ENCODE measurements at places on chromosomes 4 and X.

- no peak for DNase-seq
Observed at GRCh38 chr4:140969296-140969695, 164.0 kb downstream of the RNF150 start.

DNA sequence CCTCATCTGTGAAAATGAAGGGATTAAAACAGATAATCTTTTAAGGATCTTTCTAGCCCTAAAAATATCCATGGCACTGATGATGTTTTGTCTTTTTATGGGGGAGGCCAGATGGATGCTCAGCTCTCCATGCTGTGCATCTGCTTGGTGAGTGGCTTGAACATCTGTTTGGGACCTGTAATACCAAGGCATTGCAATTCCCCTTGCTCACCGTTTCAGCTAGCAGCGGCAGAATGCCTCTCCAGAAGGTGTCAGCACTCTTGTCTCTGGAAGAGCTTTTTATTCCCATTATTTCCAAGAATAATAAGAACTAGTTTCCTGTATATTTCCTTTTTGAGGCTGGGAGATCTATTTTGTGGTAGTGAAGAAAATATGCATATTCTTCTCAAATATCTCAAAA lies 151.9 kb upstream of the ANK2 start:
- no peak for DNase-seq

- DNase-seq = no peak
Observed at GRCh38 chr4:7416745-7417432, 17.8 kb downstream of the PSAPL1 start.

DNA sequence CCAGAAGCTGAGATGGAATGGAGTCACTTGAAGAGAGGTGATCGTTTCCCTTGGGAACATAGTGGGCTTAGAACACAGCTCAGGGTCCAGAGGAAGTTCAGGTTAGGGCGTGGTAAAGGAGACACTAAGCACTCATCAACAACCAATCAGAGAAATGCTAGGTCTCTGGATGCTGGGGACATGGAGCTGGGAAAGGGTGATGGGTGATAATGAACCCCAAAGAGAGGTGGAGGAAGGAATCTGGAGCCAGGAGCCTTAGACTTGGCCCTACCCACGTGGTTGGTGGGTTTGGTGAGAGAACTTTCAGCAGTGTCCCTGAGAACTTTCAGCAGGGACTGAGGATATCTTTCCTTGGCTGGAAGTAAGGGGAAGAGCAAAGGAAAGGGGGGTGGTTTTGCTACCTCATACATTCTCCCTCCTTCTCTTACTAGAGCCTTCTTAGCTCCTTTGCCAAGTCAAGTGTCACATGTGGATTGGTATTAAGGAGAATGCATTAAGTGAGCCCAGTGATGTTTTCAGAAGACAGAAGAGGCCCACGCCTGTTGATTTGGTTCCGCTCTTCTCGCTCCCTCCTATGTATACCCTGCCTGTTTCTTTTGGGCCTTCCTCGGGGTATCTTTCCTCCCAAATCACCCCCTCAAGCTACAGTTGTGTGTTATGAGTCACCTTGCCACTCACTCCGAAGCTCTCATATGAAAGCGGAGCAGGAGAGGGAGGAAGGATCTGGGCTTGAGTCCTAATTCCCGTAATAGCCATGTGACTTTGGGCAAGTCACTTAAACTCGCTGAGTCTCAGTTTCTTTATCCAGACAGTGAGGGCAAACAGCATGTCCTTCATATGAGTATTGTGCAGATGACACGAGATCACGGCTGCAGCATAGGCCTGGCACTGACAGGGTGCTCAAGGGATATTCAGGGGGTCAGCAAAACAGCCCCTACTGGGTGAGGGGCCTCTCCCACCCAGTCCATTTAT lies 63.1 kb downstream of the TSC22D3 start:
- no peak for DNase-seq

DNA sequence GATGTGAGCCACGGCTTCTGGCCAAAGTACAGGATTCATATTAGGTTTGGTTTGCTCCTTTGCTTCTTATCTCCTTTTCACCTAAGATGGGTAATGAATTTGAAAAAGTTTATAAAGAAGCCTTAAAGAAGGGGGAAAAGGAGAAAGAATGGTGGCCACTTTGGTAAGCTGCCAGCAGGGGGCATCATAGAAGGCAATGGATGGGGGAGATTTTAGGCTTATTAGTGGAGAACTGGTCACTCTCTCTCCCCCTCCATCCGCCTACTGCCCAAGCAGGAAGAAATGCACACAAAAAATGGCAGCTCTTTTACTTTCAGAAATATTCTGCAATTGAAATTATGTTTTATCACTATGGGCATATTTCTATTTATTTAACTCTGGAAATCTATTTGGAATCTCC lies 32.0 kb downstream of the SPARCL1 start:
- no peak for DNase-seq

- DNase-seq = no peak
Observed at GRCh38 chr4:44961001-44961755, 234.8 kb upstream of the GNPDA2 start.

DNA sequence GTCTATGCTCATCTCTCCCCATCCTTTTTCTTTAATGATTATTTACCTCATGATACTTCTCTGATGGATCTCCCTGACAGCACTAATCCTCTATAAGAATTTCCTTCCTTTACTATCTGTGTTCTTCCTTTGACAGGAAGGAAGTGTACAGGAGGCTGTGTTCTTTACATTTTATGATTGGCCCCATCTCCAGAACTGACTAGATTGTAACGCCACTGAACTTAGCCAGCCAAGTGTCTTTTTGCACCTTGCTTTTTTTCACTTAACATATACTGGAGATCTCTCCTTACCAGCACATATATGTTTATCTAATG lies 3.9 kb upstream of the WWC2 start:
- no peak for DNase-seq

GRCh38 chrX:131305926-131306325 lies 16.8 kb upstream of the IGSF1 start:
- no peak for DNase-seq

DNA sequence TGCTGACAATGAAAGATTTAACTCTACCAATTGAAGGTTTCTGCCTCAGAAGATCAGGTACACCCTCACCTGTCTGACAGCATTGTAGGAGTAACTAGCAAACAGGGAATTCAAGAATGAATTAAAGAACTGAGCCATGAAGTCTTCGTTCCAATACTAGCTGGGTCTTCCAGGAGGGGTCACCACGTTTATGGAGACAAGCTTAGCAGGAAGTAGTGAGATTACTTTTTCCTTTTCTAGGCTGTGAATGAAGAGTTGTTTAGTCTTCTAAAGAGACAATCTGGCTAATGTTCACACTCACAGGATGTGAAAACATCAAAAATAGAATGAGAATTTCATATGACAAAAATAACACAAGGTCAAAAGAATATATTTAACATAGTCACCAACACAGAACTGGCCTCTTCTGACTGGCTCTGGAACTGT lies 54.9 kb downstream of the REELD1 start:
- no peak for DNase-seq

DNA sequence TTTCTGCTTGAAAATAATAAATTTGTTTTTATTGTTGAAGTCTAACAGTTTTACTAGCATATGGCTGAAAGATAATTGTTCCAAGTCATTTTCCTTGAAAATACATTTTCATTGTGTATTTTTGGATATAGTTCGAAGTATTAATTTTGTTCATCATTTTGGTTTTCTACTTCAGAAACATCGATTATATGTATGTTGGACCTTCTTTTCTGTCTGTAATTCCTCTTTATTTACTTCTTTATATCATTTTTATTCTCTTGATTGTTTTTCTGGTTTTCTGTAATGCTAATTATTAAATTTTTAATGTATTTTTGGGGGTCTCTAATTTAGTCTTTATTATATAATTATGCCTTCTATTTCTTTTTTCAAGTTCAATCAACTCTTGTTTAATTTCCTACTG lies 407.1 kb upstream of the FRG1 start:
- no peak for DNase-seq

DNA sequence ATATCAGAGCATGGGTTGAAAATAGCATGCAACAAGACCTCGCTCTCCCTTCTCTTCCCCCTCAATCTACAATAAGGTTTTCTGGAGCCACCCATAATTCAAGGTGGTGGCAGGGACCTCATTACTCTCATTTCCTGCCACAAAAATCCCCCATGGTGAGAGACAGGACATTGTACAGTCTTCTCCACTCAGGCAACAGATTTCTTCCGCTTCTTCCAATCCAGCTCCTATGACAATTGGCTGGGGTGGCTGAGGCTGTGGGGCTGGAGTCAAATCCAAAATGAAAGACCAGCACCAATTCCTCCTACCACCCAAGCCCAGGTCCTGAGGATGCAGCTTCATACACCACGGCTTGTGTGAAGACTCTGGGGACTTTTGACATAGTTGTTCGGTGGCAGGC lies 40.3 kb upstream of the NKRF start:
- no peak for DNase-seq

DNA sequence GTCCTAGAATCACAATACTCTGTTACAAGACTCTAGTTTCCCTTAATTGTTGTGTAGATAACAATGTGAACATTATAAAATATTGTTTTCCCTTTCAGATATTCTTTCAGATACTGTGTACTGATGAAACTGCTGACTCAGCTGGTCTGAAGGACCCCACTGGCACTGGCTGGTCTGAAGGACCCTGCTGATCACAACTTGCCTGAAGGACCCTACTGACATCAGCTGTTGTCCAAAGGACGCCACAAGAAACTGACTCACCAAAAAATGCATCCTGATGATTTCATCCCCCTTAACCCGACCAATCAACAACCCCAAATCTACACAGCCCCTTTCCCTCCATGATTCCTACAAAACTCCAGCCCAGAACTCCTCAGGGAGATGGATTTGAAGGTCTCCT lies 258.8 kb upstream of the GNPDA2 start:
- DNase-seq = no peak

- DNase-seq = no peak
Observed at GRCh38 chr4:57661517-57662090, 551.4 kb upstream of the IGFBP7 start.

DNA sequence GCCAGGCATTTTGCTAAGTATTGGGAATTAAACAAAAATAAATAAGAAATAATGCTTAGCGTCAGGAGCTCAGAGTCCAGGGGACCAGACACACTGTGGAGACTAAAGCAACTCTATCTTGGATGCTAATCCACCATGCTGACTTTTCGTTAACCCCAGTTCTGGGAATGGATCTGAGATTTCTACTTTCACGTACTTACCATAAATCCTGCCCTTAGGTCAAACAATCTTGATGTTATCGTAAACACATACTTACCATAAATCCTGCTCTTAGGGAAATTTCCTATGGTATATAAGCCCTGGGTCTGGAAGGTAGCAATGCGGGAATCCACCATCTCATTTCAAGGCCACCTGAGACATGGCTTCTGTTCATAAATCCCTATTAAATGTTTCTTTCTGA lies 204.5 kb upstream of the IGFBP7 start:
- DNase-seq = no peak

DNA sequence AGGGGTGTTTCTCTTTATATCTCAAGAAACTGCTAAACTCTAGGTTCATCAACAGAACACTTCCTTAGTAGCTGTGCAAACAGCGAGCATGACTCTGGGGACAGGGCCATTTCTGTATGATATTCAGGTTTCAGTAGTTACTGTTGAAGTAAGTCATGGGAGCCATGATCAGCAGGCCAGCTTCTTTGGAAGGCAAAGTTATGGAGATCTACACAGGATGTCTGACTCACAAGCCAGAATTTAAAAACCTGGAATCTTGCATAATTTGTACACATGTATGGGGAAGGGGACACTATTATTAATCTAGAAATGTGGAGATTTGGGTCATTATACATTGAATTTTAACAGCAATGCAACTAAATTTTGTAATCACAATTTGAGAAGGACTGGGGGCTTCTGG lies 187.8 kb upstream of the NR3C2 start:
- DNase-seq = no peak

- no peak for DNase-seq
Observed at GRCh38 chr4:124118061-124118460, 594.5 kb downstream of the ANKRD50 start.

- DNase-seq = no peak
Observed at GRCh38 chr4:185730387-185730786, 81.6 kb downstream of the SORBS2 start.

DNA sequence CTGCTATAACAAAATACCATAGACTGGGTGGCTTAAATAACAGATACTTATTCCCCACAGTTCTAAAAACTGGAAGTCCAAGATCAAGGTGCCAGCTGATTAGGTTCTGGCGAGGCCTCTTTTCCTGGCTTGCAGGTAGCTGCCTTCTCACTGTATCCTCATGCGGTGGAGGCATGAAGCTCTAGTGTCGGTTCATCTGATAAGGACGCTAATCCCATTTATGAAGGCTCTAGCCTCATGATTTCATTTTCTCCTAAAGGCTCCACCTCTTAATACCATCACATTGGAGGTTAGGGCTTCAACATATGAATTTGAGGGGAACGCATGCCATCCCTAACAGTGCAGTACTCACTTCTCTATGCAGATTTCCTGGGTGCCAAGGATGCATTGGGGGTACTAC lies 57.9 kb upstream of the STIM2 start:
- no peak for DNase-seq

DNA sequence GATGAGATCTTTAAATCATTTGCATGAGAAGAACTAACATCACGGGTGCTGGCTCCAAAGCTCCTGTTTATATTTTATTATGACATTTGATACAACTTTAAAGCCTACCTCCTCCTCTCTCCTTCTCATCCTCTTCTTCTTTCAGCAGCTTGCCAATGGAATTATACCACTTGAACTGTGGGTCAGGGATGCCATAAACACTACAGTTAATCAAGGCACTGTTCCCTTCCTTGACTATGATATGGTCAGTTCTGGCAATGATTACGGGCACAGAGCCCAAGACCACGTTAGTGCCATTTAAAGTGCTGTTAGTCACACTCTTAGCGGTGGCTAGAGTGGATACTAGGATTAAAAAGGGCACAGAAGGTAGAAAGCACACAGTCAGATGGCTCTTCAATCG lies 20.7 kb downstream of the MFAP3L start:
- DNase-seq = no peak

- DNase-seq = no peak
Observed at GRCh38 chr4:158202481-158202880, 7.8 kb upstream of the TMEM144 start.

DNA sequence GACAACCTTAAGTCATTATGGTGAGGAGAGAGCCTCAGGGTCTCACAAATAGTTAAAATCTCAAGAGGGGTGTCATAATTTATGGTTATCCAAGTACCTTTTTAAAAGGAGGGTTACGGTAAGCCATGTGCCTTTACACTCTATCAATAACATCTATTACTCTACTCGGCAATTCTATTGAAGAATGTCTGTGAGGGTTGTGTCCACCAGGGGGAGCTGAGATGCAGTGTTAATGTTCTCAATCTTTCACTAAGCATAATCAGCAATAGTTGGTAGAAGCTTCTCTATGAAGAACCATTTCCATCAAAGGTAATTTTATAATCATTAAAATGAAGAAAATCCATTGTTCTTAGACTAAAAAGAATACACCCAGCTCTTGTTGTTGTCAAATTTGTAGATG lies 457.4 kb downstream of the CENPC start:
- no peak for DNase-seq

DNA sequence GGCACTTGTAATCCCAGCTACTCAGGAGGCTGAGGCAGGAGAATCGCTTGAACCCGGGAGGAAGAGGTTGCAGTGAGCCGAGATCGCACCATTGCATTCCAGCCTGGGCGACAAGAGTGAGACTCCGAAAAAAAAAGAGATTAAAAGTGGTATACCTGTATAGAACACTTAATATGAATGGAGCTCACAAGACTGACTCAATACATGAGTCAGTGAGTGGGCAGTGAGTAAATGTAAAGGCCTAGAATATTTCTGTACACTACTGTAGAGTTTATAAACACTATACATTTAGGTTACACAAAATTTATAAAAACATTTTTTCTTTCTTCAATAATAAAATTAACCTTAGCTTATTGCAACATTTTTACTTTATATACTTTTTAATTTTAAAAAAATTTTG lies 93.8 kb downstream of the CENPC start:
- no peak for DNase-seq

- no peak for DNase-seq
Observed at GRCh38 chr4:171157462-171158082, 655.6 kb upstream of the GALNTL6 start.

Data from NCI-H2107 (cell line).